ENCODE measurements at places on chromosomes 7 and 10. TPM values are rescaled to one million over a fixed set of nuclear protein-coding genes. Genes with fewer than 3 reads are reported as not detected.

GRCh38 chr7:46058086-46058823, 137.2 kb upstream of the IGFBP3 start:
- peak; percentile 31 for DNase-seq

GRCh38 chr7:51067258-51067657, 249.4 kb downstream of the COBL start:
- no peak for DNase-seq

GRCh38 chr10:49661140-49661856, 18.2 kb upstream of the C10orf53 start:
- DNase-seq = no peak

DNA sequence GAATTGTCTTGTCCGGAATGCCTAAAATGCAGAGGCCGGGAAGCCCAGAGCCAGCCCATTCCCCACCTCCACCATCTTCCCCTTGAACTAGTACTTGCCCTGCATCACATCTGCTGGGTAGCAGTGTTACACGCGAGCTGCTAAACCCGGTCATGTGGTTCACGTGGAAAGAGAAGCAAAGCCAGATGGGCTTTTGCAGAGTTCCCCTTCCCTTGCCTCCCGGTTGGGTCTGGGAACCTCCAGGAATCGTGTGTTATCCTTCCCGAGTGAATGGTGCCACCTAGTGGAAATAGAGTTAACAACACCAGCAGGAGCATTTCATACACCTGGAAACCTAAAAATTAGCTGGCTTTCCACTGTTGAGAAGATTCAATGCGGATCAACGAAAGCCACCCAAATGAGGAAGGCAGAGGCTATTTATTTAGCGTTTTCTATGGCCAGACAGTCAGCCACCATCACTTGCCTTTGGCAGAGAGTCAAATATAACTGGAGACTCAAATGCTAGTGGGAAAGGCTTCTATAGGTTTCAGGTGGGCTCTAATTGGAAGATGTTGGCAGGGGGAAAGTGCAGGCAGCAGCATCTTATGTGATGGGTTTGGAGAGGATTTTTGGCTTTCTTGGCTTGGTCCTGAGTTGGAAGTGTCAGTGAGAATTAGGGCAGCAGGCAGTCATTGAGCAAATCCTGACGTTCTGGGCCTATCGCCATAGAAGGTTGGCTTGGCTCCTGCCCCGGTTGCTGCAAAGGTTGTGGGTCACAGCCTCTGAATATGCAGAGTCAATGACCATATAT, 12.9 kb upstream of the DENND2A start:
- peak; percentile 89 for DNase-seq

GRCh38 chr7:491292-491957, 28.2 kb downstream of the PDGFA start:
- DNase-seq = no peak

DNA sequence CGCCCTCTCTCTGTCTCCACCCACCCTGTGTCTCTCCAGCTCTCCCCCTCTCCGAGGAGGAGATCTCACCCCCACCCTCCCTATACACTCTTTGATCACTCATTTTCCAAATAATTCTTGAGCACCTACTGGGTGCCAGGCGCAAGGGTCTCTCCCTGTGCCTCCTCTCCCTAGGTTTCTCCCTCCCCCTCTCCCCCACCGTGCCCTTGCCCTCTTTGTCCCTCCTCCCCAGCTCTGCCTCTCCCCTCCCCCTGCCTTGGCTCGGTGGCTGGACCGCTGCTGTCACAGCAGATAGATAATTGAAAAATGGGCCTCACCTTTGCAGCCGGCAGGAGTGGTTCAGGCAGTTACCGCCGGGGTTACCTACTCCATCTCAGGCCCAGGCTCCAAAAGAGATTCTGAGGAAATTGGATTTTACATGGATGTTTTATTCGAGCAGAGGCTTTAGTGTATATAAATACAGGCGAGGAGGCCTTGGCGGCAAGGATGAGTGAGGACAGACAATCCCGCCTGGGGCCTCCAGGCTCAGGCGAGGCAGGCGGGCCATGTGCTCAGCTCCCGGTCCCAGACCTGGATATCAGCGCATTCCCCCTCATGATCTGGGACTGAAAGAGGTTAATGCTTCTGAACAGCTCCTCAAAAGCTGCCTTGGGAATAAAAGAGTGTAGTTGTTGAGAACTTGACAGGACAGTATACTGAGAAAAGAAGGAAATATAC, 60.8 kb upstream of the BTRC start:
- no peak for DNase-seq

GRCh38 chr7:45162943-45163691, 5.5 kb downstream of the RAMP3 start:
- DNase-seq = no peak

The PNLIPRP3 gene
- total RNA-seq = not detected

The CCDC186 gene
- total RNA-seq = 28.9 TPM

All from fibroblast of the aortic adventitia (primary cell).